ENCODE measurements at places on chromosomes 12 and 14.

GRCh38 chr12:107938446-107938845 lies 163.9 kb downstream of the ASCL4 start:
- DNase-seq, result no peak

DNA sequence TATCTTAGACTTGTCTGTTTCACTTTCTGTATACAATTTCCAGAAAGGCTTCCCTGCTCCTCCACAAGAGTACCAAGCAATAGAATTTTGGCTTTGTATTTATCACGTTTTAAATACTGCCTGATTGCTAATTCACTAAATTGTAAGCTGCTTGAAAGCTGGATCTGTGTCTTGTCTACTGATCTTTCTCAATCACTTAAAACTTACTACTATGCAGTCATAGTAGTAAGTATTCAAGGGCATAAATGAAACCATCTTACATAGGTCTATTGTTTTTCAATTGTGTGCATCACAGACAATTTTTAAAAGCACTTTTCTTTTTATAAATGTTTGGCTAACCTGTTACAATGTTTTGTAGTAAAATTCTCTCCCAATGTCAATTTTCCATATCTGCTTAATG lies 1.2 kb upstream of the GLIPR1L2 start:
- DNase-seq, result peak; percentile 58

DNA sequence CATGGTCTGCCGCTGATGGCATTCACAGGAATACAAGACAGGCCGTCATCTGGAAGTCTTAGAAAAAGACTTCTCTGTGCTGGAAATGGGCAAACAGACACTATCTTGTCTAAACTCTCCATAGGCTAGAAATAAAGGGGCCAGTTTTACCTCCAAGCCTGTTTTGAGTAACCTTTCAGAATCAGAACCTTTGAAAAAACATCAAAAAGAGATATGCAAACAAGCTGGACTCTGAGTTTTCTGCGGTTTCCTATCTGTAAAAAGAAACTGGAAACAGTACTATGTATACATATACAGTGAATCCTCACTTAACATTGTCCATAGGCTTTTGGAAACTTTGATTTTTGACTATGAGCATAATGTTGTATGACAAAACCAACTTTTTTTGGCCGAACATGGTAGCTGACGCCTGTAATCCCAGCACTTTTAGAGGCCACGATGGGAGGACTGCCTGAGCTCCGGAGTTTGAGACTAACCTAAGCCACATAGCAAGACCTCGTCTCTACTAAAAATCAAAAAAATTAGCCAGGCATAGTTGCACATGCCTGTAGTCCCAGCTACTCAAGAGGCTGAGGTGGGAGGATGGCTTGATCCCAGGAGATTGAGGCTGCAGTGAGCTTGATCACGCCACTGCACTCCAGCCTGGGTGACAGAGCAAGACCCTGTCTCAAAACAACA lies 92.9 kb upstream of the MAX start:
- DNase-seq, result no peak

DNA sequence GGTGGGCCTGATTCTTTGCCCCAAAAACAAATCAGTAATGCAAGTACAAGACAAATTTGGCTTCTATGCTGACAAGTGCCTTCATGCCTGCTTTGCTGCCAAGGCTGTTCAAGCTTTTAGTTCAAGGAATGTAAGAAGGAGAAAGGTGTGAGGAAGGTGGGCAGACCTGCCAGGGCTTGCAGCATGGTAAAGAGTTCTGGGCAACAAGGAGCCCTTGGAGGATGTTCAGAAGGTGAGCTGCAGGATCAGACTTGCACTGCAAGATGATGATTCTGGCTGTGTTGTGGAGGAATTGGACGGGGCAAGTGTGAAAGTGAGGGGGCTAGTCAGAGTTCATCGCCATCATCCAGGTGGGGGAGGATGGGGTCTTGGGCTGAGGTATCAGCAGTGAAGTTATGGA lies 167.9 kb downstream of the NUAK1 start:
- no peak for DNase-seq

- DNase-seq, result peak; percentile 24
Observed at GRCh38 chr14:24081739-24082211, 10.4 kb downstream of the CPNE6 start.

GRCh38 chr12:105671720-105672119 lies 341.2 kb downstream of the C12orf75 start:
- no peak for DNase-seq

- DNase-seq, result no peak
Observed at GRCh38 chr14:26448181-26448855, 149.5 kb downstream of the NOVA1 start.

DNA sequence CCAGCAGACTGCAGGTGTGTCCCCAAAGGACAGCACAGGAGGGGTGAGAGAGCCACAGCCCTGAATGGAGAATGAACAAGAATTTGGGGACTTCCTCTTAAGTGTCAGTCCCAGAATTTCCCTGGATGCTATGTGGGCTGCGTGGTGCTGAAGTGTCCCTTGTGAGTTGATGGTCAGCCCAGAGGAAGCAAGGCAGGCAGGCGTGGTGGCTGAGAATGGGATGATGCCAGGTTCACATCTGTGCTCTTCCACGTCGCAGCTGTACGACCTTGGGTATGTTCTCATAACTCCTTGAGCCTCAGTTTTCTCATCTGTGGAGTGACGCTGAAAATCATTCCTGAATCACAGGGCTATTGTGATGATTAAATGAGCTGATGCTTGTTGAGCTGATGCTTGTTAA lies 62.1 kb upstream of the GPATCH2L start:
- no peak for DNase-seq

DNA sequence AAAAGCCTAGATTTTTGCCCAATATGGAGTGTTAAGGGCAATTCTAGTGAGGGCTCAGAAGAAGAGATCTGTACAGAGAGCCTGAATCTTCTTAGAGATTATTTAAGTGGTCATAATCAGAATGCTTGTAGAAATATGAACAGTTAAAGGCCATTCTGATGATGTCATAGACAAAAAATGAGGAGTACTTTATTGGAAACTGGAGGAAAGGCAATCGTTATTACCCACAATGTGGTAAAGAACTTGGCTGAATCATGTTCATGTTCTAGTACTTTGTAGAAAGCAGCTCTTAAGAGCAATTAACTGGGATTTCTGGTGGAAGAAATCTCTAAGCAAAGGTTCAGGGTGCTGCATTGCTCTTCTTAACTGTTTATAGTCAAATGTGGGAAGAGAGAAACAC lies 36.4 kb upstream of the SYT10 start:
- DNase-seq, result no peak

GRCh38 chr12:11729008-11729407 lies 79.5 kb downstream of the ETV6 start:
- no peak for DNase-seq

DNA sequence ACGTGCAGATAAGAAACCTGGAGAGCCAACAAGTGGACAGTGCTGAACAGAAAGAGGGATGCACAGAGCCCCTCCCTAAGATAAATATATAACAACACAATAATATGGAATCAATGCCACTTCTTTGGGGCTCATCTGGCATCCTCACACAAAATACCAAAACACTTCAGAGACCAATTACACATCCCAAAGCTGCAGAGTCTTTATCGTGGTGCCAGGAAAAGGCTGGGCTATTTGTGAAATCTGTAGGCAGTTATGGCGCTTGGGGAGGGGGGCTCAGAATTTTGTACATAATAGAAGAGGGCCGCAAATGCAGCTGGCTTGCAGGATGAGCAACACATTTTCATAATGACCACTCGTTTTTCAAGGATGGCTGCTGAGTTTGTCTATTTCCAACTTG lies 160.4 kb upstream of the NOS1 start:
- no peak for DNase-seq

- DNase-seq, result no peak
Observed at GRCh38 chr14:96634481-96634880, 132.3 kb downstream of the PAPOLA start.

DNA sequence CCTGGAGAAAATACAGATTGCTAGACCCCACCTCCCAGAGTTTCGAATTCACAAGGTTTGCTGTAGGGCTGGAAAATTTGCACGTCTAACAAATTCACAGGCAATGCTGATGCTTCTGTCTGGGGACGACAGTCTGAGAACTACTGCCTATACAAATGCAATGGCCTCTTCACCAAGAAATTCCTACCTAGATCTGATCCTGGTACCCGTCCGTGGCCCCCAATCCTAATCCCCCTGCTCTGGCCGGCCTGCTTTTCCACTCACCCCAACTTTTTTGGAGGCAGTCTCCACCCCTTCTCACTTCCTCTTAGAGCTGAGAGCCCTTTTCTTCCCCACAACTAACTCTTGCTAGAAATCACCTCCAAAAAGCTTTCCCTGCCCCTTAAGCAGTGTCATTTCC lies 3.1 kb upstream of the SSH1 start:
- no peak for DNase-seq

DNA sequence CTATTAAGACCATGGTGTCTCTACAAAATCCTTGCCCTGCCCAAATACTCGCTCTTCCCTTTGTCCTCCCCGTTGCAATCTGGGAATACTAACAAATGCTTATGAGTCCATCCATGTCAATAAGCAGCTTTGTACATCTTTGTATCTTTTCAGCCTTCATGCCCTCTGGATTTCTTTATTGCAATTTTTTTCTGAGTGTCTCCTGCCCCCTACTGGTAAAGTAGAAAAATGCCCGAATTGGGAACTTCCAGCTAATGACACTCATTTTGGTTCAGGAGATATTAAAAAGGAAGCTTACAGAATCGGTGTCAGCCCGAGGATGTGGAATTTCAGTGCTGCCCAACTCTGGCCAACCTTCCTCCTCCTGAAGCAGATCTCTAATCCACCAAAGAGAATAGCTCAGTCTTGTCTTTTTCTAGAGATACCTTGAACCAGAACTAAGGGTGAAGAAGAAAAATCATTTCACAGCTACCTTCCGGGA lies 46.0 kb downstream of the SH2B3 start:
- DNase-seq, result peak; percentile 72

- DNase-seq, result no peak
Observed at GRCh38 chr12:80861641-80862378, 75.9 kb downstream of the LIN7A start.

DNA sequence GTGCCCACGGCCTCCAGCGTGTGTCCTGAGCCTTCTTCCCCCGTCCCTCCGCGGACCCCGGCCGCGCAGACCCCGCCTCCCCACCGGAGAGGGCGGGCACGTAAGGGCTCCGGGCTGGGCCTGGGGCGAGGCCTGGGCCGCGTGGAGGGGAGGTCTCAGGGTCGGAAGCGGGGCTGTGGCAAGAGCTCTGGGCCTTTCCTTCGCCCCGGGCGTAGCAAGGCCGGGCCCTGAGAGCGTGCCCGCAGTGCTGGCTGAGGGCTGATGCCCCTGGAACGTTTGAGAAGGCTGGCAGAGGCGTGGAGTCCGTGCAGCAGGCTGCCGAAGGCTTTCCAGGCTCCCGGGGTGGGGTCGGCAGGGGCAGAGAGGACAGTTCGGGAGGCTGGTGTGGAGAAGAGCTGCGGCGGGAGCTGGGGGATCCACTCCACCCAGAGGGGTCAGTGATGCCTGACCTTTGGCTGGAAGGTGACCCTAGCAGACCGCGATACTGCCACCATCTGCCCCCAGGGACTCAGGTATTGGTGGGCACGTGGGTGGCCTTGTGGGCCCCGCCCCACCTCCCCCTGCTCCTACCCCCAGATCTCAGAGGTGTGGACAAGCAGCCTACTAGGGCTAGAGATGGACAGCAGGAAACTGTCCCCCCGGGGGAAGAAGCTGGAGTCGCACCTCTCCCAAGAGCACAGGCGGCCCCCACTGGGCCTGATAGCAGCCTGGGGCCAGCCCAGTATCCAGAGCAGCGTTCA lies 558 bp downstream of the TEX22 start:
- no peak for DNase-seq

DNA sequence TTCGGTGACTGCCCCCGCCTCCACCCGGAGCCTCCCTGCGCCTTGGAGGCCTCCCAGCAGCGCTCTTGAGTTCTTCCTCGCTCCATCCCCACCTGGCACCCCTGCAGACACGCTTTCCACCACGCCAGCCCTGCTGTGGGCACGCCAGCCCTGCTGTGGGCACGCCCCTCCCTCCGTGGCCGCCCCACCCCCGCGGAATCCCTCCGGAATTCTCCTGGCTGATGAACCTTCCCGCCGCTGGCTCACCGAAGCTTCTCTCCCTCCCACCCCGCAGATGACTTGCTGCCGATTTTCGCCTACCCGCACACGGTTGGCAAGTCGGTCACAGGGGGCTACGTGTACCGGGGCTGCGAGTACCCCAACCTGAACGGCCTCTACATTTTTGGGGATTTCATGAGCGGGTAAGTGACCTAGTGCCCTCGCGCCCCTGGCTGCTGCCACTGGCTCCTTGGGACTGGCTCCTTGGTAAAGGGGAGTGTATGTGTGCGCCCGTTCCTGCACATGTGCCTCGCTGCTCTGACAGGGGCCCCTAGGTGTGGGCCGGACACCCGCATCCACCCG lies 15.2 kb downstream of the HHIPL1 start:
- no peak for DNase-seq

DNA sequence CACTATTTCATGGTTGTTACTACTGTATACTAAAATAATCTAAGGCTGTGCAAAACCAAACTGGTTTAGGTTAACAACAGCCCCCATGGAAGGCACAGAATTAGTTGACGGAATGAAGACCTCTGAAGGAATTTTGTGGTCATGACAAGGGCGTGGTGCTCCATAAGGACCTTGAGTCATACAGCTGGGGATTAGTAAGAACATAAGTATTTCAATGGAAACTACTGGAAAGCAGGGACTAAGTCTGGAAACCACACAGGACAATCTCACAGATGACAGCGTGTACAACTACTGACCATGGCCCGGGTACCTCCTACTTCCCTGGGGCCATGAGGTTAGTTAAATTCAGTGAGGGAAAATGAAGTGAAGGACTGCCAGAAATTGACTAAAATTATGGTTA lies 98.5 kb upstream of the PLEKHA5 start:
- DNase-seq, result no peak

- peak; percentile 78 for DNase-seq
Observed at GRCh38 chr12:53538209-53538689, 31.0 kb upstream of the NPFF start.

DNA sequence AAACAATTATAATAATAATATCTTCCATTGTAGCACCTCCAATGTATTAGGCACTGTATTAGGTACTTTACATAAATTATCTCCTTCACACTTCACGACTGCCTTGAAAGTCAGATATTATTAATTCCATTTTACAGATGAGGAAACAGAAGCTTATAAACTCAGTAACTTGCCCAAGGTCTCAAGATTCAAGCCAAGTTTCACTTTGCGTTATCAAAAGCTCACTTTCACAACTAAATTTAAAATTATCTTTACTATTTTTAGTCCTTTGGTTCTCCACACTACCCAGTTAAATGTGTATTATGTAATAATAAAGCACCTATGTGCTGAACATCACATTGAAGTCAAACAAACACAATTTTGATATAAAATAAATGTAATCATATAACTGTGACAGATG lies 55.8 kb downstream of the NUMB start:
- DNase-seq, result no peak

DNA sequence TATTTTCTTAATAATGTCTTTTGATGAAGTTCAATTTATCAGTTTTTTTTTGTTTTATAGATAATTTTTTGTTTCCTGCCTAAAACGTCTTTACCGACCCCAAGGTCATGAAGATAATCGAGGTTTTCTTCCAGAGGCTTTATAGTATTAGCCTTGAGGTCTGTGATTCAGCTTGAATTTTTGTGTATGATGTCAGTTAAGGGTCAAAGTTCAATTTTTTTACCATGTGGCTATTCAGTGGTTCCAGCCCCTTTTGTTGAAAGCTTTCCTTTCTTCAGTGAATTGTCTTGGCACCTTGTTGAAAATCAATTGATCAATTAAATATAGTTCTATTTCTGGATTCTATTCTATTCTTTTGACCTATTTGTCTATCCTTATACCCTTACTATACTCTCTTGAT lies 3.2 kb upstream of the MGST1 start:
- DNase-seq, result no peak

GRCh38 chr14:47442211-47442610 lies 233.2 kb downstream of the MDGA2 start:
- DNase-seq, result peak; percentile 2

- DNase-seq, result no peak
Observed at GRCh38 chr12:24573621-24574020, 375.3 kb downstream of the BCAT1 start.
